Osteocyte (in vitro differentiated cells): ENCODE measurements at places on chromosomes 16 and 17. TPM values are rescaled to one million over a fixed set of nuclear protein-coding genes. Genes with fewer than 3 reads are reported as not detected.
A peak's percentile ranks its signal among the peaks of the same experiment; 100 is the strongest.

Gene BTBD17
- total RNA-seq = not detected in 2 replicates

Gene PROCA1
- 2.1 and 3.0 TPM in 2 replicates for total RNA-seq

Gene TEX14
- 0.13 and 0.27 TPM in 2 replicates for total RNA-seq

Gene KRTAP4-9
- total RNA-seq = not detected in 2 replicates

DNA sequence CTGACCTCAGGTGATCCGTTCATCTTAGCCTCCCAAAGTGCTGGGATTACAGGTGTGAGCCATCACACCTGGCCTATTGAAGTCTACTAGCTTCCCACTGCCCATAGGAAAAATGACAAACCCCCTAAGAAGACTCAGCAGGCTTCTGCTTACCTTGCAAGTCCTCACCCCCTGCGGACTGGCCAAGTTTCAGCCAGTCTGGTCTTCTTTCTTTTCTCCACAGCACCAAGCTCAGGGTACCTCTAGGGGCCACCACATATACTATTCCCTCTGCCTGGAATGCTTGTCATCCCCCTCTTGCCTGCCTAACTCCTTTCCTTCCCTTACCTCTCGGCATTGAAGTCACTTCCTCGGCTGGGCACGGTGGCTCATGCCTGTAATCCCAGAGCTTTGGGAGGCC lies 31.2 kb downstream of the ABCC3 start:
- no peak for DNase-seq

DNA sequence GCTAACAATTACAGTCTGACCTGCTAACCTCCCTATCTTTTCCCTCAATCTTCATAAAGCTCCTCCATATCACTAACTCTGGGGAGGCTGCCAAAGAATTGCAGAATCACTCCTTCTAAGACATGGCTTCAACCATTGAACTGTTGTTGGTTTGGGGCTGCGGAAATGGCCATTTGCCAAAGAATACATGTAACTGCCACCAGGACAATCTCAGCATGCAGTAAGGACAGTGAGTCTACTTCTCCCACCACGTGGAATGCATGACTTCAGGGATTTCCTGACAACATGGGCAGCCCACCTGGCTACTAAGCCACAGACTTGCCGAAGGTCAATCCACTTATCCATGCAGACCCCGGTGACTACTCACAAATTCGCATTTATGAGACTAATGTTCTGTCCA lies 104.3 kb upstream of the NUDT7 start:
- no peak for DNase-seq

DNA sequence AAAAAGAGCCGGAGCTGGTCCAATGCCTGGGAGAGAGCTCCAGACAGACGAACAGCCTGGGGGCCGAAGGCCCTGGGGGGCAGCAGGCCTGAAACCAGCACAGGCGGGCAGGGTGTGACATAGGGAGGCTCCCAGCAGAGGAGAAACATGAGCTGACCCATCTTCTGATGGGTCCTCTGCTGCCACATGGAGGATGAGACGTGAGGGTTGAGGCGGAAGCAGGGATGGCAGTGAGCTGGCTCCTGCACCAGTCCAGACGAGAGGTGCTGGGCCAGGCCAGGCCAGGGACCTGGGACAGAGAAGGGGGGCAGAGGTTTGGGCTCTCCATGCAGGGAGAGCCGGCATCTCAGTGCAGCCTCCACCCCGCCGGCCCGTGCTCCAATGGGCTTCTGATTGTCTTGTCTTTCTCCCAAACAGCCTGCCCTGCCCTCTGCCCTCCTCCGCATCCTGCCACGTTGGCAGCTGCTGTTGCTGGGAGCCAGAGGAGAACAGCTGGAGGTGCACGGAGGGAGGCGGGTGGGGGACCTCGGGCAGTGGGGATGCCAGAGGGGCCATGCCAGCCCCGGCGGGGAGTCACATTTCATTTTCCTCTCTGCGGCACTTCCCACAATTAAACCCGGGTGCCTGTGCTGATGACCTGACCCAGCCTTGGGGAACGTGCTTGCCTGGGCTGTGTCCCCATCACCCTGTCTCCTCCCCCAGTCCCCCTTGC lies 139.1 kb upstream of the GSE1 start:
- no peak for DNase-seq

DNA sequence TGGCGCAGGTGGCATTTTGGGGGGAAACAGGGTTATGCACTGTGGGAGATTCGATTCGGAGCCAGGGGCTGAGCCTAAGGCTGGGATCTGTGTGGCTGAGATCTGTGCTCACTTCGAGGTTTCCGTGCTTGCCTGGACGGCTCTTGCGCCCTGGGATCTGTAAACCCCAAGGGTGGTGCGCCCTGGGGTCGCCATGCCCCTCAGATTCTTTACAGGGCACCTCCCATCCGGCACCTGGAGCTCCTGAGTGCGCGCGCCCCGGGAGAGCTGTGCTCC lies 377 bp downstream of the SLC13A5 start:
- no peak for DNase-seq

DNA sequence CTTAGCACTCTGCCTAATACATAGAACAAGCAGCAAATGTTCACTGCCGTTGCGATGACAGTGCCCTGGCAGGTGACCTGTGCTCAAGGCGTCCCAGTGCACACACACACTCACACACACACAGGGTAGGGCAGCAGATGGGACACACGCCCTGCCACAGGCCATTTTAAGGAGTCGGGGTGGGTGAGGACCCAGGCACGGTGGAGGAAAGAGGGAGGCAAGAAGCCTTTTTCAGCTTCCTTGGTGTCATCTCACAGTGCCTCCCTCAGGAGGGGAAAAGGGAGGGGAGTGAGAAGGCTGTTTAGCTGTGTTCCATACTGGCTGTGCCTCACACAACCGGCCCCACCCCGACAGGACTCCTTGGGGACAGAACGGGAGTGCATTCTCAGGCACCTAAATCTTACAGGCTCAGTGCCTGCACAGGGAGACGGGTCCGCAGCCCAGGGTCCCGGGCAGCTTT lies 1.5 kb downstream of the PITPNM3 start:
- DNase-seq = no peak

GRCh38 chr16:84090211-84090610 lies 26.5 kb downstream of the MBTPS1 start:
- peak; percentile 49 for DNase-seq

DNA sequence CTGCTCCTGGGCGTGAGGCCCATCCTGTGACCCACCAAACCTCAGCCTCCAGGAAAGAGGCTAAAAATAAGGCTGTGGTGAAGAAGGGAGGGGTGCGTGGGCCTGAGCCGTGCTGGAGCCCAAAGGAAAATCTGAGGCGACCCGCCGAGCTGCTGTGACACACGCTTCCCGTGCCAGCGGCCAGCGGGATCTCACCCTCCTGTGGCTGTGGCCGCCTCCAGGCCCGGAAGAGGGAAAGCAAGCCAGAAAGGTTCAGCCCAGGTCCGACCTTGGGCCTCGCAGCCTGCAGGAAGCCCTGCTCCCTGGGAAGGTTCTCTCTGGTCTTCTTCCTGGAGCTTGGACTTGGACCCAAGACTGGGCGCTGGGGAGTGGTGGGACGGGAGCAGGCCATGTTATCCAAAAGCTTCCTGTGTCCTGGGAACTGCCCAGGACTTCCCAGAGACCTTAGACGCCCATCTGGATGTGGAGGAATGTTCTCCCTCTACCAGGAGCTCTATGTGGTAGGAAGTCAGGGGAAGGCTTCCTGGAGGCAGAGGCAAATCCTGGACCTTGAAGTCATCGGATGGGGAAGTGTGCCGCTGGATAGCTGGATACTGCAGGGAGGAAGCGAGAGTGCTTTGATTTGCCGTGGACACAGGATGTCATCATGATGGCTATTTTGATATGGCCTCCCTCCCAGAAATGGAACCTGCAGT lies 11.4 kb downstream of the SPNS2 start:
- no peak for DNase-seq

GRCh38 chr16:69885722-69886121 lies 65.4 kb upstream of the CLEC18A start:
- no peak for DNase-seq

- DNase-seq = no peak
These were observed 15.1 kb downstream of the SAMD14 start for GRCh38 chr17:50114849-50115357.
